ENCODE measurements at places on chromosomes 16 and 17. TPM values are rescaled to one million over a fixed set of nuclear protein-coding genes. Genes with fewer than 3 reads are reported as not detected.

Gene ACSM2A
- not detected for polyA plus RNA-seq

Gene ALDH3A1
- not detected for polyA plus RNA-seq

Gene NUP85
- 11.8 TPM for polyA plus RNA-seq

Gene HS3ST3A1
- polyA plus RNA-seq, result not detected

Gene ZNF263
- 4.0 TPM for polyA plus RNA-seq

Gene SPNS3
- polyA plus RNA-seq, result not detected

Gene DLX4
- not detected for polyA plus RNA-seq

Gene MEOX1
- not detected for polyA plus RNA-seq

Gene TMC8
- polyA plus RNA-seq, result not detected

Gene MYH11
- polyA plus RNA-seq, result not detected

Gene CACNG4
- polyA plus RNA-seq, result 0.27 TPM

Gene TNFRSF17
- polyA plus RNA-seq, result 15.0 TPM

Gene KRTAP4-6
- not detected for polyA plus RNA-seq

Gene CCDC92B
- polyA plus RNA-seq, result 0.34 TPM

Gene RAC3
- polyA plus RNA-seq, result not detected

Gene RASL10B
- polyA plus RNA-seq, result 0.66 TPM

Gene ODAD4
- not detected for polyA plus RNA-seq

Gene ZSCAN10
- not detected for polyA plus RNA-seq

Gene IL34
- polyA plus RNA-seq, result 1.7 TPM

Gene CCL18
- polyA plus RNA-seq, result not detected

Gene NOG
- polyA plus RNA-seq, result 4.9 TPM

Gene CACNA1G
- 54.6 TPM for polyA plus RNA-seq

Gene KIF19
- polyA plus RNA-seq, result not detected

Data from Purkinje cell (primary cell).